Fibroblast of upper back skin (primary cell): ENCODE measurements at places on chromosomes 2 and 18.
A peak's percentile ranks its signal among the peaks of the same experiment; 100 is the strongest.

DNA sequence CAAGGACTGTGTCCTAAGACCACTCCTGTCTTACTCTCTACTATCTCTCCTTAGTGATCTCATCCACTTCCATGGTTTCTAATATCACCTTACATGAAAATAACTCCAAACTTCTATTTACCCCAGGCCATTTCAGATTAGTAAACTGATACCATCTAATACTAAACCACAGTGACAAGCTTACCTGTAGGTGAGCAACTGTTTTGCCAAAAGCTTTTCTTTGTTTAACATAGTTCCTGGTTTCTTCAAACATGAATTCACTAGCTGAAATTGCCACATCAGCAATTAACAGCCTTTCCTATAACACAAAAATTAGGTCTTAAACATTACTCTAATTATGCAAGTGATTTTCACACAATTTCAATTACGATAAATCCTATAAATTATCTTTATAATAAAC is 22.1 kb downstream of the ACADL start:
- no peak for DNase-seq

DNA sequence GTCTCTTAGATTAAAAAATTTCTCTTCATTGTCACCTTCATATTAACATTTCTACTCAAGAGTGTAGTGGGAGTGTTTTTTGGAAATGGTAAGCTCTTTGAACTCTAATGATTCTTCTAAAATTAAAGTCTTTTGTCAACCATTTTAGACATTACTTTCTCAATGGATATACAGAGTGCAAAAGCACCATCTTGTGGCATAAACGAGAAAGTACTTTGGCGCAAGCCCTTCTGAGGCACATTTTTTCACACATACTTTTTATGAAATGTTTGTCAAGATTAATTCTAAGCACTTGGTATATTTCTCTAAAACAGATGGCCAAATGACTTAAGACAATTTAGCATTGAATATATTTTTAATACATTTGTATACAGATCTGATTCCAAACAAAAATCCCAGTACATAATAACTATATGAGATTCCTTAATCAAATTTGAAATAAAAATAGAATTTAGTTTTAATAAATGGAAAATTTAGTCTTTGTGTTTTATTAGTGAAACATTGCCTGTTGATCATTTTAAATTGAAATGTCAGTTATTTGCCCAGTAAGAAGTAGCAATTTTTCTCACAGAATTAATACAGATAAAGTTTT is 63.3 kb upstream of the GALNT5 start:
- DNase-seq = peak; percentile 71

DNA sequence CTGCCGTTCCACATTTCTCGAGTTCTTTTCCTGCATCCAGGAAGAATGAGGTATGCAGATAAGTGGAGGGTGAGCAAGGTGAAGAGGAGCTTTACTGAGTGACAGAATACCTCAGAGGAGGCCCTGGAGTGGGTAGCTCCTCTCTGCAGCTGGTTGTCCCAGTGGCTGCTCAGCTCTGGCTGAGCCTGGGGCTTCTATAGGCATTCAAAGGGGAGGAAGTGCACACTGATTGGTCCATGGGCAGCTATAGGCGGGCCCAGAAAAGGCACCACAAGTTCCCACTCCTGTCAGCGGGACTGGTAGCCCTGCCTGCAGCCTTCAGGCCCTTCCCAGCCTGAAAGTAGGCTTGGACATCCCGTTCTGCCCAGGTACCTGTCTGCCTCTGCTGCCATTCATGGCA is 94.7 kb downstream of the DOK6 start:
- DNase-seq = no peak

- DNase-seq = no peak
Measured at GRCh38 chr2:179826297-179826696, 35.1 kb downstream of the ZNF385B start.

- DNase-seq = peak; percentile 63
Measured at GRCh38 chr2:203340791-203341487, 12.7 kb downstream of the ABI2 start.

DNA sequence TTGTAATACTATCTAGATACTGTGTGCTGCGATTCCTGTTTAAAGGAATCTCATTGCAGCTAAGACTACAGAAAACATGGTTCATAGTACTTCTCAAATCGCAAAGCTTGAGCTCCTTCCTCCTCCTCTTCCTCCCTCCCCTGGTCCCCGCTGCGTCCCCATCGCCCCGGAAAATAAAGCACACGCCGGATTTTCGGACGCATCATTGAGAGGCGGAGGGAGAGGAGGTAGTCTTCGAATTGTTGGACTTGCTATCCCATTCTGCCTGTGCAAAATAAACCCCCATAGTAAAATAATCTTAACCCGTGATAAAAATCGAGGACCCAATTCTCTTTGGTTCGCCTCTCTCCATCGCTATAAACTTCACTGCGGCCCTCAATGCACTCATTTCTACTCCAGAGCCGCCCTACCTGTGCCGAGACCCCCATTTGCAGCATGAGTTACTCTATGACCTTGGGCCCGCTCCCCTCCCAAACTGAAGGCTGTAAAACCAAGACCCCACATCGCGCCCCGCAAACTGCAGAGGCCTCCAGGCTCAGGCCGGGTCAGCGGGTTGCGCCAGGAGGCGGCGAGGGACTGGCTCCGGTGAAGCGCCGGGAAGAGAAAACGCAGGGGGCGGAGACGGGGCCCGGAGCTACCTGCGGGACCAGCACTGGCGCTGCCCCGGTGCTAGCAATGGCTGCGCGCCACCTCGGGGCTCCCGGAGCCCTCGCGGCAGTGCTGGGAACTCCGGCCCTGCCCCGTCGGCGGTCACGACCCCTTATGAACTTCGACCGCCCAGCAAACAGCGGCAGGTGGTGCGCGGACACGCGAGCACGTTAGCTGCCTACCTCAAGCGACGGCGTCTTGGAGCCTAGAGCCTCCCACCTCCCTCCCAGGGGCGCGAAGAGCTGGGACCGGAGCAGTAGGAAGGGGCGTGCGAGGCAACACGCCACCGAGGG is 649 bp downstream of the ESCO1 start:
- no peak for DNase-seq

DNA sequence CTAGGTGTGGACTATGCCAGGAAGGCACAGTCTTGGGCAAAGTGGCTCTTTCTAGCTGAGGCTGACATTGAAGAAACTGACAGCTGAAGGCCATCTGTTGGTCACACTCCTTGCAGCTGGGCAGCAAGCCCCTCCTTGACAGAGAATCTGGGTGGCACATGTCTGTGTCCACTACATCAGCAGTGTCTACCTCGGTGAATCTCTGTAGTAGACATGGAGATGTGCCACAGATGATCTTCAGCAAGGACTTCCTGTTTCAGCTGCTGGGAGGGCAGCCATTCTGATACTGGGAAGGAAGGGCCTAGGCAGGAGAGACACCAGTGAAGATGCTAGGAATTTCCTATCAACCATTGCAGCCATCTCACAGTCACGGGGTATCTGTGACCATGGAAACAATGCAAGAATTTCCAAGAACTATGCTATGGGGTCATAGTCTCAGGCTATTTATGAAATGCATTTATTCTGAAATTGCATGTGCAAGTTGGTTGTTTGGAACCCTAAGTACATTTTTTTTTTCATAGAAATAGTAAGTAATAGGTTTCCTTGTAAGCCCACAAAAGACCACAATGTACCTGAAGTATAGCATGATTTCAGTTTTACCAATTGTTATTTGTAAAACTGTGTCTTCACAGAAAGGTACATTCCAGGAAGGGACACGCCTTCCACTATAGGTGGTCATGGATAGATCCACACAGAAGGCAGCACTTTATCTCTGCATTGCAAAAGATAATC is 63.8 kb upstream of the DARS1 start:
- DNase-seq = no peak

GRCh38 chr2:171522052-171522787 is at the start of gene CYBRD1:
TSS of gene CYBRD1 (plus strand) at chr2:171522474. CDS start at chr2:171522546, 72 bp downstream.
- DNase-seq = peak; percentile 89

- peak; percentile 69 for DNase-seq
Measured at GRCh38 chr2:167943897-167944296, 303.5 kb downstream of the STK39 start.

GRCh38 chr2:138711812-138712211 is 68.4 kb downstream of the NXPH2 start:
- DNase-seq = no peak
